ENCODE measurements at places on chromosomes 3 and 15.

GRCh38 chr3:13085846-13086179, 12.6 kb upstream of the IQSEC1 start:
- no peak for DNase-seq

DNA sequence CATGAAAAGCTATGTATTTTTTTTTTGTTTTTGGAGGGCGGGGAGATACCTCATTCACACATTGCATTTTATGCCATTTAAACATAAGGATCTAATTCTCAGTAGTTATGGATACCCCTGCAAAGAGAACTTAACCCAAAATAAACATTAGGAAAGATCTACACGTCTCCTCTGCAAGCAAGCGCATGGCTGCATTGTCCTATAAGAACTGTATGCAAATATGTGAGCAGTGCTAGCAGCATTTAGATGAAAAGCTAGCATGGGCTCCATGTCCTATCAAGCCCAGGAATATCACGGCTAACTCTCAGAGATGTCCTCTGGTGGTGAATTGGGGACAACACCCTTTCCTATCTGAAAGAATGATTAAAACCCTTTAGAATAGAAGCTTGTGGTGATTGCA, 292.8 kb downstream of the MEX3B start:
- no peak for DNase-seq

- DNase-seq: no peak
Observed at GRCh38 chr3:152160350-152161011, 108.2 kb upstream of the MBNL1 start.

DNA sequence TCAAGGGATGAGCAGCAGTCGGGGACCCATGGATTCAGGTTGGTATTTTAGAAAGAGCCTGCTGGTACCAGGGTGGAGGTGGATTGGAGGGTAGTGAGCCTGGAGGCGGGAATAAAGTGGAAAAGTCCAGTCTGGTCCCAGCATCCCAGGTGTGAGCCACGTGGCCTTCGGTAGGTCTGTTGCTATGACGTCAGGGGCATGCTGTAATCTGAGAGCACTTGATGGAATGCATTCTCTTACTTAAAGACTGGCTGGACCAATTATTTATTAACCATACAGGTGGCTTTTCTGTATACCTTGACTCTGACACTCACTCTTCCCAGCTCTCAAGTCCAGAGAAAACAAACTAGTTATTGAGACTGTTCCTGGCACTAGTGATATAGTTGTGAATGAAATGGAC, 389.9 kb upstream of the RGMA start:
- no peak for DNase-seq

GRCh38 chr15:76146812-76147211, 87.0 kb downstream of the TMEM266 start:
- DNase-seq: no peak

DNA sequence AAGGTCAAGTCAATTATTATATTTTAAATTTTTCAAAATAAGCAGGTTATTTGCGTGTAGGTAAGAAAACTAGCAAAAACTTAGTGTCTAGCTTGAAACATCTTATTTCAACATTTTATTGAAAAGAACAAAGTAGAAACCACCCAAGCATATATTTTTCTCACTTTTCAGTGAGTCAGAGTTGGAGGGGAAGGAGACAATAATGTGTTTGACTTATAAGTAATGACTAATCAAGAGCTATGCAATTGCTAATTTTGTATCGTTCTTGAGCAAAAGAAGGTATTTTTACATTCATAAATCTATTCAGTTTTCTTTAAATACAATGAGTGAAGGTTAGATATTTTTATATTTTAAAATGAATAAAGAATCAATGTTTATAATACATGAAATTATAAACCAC, 54.4 kb upstream of the P2RY1 start:
- DNase-seq: no peak

GRCh38 chr3:17632401-17633100, 109.9 kb downstream of the TBC1D5 start:
- no peak for DNase-seq

GRCh38 chr3:157573780-157574378, 70.7 kb upstream of the VEPH1 start:
- no peak for DNase-seq

- no peak for DNase-seq
Observed at GRCh38 chr3:157117875-157118654, 41.9 kb downstream of the CCNL1 start.

GRCh38 chr15:48087844-48088243, 32.9 kb upstream of the SLC24A5 start:
- DNase-seq: no peak

- no peak for DNase-seq
Observed at GRCh38 chr15:90986790-90987507, 7.4 kb downstream of the PRC1 start.

DNA sequence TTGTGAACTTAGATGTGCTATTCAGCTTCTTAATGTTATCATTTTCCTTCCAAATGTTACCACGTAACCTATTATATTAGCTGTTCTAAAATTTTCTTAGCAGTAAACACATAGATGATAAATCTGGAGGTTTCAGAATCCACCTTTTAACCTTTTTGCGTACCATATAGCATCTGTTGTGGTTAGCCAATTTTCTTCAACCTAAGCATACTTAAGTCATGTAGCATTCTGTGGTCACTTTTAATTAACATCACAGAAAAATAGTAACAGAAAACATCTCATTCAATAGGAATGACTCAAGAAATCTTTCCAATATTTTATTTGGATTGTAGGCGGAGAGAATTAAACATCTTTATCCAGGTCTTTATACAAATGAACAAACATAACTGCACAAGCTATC, 1465.3 kb upstream of the GBE1 start:
- no peak for DNase-seq

GRCh38 chr3:42500909-42501308, 1.5 kb upstream of the VIPR1 start:
- no peak for DNase-seq

All from A549 (cell line).